Stimulated activated CD4-positive, alpha-beta T cell treated with anti-CD3 and anti-CD28 coated beads, Interleukin-12 subunit alpha, Interleukin-12 subunit beta, amount 100 ng/mL, for 4 hours (primary cell): ENCODE measurements at places on chromosomes 6 and 20.

DNA sequence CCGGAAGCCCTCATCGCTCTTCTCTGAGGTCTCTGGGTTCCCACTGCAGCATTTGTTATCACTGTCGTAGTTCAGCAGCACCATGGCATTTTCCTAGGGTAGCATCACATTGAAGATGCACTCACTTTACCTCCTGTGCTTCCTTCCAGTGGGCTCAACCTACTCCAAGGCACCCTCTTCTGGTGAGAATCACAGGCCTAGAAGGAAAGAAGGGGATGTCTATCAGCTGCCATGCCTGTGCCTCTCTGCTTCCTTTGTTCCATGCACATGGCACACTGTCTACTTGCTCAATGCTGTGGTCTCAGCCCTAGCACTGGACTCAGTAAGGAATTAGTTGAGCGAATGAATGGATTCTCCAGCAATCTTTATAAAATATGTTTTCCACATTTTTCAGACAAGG is 22.6 kb downstream of the CST4 start:
- DNase-seq: no peak

- peak; percentile 38 for DNase-seq
Observed at GRCh38 chr20:51326201-51326819, 216.2 kb downstream of the NFATC2 start.

GRCh38 chr6:39561536-39562266 is 163.5 kb downstream of the KIF6 start:
- no peak for DNase-seq

DNA sequence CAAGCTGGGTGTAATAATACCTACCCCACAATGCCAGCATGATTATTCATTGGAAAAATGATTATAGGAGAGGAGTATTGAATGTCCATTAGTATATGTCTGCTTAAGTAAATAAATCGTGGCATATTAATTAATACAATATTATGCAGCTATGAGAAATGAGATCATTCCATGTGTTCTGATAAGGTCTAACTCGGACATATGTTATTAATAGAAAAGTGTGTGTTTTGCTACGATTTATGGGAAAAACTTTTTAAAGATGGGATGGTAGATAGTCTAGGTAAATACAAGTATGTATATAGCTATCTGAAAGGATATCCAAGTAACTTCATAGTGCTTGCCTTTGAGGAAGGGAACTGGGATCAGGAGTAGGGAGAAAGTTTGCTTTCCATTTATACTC is 61.5 kb upstream of the CDKAL1 start:
- DNase-seq: no peak

- DNase-seq: no peak
Observed at GRCh38 chr20:2911200-2911599, 37.9 kb downstream of the PTPRA start.
